DMS79 treated with DMSO at 0.1 percent for 48 hours (cell line): ENCODE measurements at places on chromosomes 4 and X.
A peak's percentile ranks its signal among the peaks of the same experiment; 100 is the strongest.

DNA sequence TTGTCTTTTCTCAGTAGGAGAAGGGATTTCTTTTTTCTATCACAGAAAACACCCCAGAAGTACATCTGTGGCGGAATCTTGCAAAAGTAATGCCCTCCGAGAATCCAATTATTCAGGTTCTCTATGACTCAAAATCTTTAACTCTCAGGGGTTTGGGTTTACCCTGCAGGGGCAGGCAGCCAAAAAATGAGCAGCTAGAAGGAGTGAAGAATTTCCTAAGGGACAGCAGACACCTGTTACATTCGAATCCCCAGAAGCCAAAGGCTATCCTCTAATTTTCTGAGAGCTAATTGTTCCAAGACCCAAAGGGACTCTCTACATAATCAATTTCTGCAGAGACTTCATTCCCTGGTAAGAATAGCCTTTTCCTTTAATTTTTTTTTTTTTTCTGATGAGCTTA, 27.5 kb upstream of the CBR4 start:
- DNase-seq = no peak

DNA sequence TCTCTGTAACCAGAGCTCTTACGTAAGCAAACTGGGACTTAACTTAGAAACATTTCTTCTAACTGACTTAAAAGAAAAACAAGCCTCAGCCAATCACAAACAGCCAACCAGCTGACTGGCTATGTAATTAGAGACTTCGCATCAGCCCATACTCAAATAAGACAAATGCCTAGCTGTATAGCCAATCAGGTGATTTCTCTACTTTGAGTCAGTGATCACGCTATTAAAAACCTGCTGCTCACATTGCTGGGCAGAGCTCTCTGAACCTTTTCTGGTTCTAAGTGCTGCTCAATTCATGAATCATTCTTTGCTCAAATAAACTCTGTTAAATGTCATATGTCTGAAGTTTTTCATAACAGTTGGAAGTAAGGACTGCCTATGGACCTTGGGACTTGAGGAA, 9.9 kb upstream of the SMIM10L2A start:
- DNase-seq = no peak

DNA sequence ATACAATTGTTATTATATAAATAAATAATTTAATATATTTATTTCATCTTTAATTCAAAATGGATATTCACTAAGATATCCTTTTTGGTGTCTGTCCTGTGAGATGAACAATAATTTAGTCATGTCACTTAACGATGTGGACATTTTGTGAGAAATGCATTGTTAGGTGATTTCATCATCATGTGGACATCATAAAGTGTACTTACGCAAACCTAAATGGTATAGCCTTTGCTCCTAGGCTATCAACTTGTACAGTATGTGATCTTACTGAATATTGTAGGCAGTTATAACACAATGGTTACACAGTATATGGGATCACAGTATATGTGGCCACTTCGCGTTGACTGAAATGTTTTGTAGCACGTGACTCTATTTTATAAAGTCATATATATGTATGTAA, 20.2 kb upstream of the CHRNA9 start:
- no peak for DNase-seq

DNA sequence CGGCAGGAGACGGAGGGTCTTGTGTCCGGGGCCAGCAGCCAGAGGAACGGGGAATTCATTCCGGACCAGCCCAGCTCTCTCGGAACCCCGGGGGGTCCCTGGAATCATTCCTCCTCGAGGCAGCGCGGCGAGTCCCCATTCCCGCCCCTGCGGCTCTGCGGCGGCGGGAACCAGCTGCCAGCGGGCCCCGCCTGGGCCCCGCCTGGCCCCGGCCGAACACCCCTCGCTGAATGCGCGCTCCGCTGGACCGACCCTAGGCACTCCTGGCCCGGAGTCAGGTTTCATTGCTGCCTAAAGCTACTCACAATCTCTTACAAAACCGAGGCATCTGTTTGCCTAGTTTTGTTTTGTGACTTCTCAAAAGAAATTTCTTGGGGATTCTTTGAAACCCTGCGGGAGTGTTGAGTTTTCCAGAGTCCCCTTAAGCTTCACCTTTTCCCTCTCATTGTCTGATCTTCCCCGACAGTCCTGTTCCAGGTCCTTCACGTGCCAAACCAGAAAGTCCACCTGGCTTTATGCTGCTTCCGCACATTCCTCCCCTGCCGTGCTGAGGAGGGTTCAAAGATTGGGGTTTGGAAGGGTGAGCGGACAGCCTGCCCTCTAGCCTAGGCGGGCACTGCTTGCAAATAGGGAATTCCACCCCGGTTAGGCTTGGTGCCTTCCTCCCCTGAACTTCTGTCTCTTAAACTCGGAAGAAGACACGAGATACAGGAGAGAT, 789 bp downstream of the ARHGAP10 start:
- DNase-seq = no peak

- no peak for DNase-seq
These were observed 71.8 kb upstream of the PGRMC2 start for GRCh38 chr4:128359422-128359821.

DNA sequence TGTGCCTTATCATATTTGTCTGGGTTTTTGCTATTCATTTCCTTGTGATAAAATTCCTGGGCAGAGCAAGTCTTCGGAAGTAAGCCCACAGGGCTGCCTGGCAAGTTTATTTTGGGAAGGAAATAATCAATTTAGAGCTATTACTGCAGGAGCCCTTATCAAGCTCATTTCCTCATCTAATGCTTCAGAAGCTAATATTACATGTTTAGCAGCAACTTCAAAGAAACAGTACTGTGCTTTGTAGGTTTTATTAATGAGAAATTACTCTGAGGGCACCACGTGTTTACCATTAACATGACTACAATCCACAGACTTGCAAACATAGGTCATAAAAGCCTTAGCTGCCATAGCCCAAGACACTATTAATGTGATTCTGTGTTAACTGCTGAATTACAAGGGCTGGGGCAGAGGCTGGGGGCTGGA, 540.0 kb downstream of the SPRY1 start:
- no peak for DNase-seq

- no peak for DNase-seq
These were observed 21.2 kb upstream of the TENM3 start for GRCh38 chr4:182221987-182222386.

DNA sequence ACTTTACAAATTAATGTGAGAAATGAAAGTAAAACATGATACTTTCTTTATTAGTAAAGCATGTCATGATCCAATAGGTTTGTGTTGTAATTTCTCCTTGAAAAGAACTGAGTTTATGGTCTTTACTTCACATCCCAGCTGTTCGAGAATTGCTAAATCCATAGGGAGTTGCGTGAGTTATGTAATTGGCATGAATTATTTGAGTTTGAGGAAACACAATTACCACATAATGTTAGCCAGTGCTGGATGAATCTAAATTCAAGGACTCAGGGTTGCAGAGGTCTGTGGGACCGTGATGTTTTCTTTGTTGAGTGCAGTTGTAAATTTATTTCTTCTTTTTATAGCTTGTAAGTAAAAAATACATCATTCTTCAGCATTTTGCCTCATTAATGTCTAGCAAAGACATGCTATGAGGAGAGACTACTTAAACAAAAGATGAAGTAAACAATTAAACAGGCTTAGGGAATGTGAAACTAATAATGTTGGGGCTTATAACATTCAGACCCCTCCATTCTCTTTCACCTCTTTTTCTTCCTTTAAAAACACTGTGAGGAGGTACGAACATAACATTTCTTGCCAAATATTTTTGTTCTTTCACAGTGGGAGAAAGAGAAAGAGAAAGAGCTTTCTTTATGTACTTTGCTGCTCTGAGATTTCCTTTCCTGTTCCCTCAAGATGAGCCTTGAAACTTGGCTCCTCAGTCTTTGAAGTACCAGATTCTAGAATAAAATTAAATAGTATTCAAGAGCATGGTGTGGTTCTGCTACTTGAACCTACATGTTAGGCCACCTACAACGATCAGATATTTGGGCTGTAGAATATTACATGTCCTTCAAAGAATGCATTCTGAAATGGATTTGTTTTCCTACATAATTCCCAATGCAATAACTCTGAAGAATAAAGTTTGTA, 159.6 kb upstream of the ANK2 start:
- no peak for DNase-seq

- DNase-seq = no peak
These were observed 449 bp downstream of the CTPS2 start for GRCh38 chrX:16711893-16712547.

GRCh38 chr4:112910109-112910736, 139.2 kb upstream of the ANK2 start:
- DNase-seq = peak; percentile 25
